ENCODE measurements at places on chromosomes 12 and 14.

DNA sequence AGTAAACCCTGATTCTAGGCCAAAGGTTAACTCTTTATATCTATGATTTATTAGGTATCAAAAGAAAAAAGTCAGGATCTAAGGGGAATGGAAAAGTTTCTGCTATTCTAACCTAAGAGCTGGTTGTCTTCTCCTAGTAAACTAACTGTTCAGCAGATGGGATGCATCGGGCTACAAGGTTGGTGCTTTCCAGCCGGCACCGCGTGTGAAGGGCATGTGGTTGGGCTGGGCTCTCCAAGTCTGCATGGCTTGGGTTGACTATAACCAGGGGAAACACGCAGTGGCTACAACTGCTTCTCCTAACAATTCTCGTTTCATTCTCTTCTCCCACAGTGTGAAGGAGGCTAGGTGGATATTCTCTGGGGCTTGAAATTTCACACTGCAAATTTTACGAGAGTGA is 354.5 kb downstream of the APAF1 start:
- DNase-seq: no peak

DNA sequence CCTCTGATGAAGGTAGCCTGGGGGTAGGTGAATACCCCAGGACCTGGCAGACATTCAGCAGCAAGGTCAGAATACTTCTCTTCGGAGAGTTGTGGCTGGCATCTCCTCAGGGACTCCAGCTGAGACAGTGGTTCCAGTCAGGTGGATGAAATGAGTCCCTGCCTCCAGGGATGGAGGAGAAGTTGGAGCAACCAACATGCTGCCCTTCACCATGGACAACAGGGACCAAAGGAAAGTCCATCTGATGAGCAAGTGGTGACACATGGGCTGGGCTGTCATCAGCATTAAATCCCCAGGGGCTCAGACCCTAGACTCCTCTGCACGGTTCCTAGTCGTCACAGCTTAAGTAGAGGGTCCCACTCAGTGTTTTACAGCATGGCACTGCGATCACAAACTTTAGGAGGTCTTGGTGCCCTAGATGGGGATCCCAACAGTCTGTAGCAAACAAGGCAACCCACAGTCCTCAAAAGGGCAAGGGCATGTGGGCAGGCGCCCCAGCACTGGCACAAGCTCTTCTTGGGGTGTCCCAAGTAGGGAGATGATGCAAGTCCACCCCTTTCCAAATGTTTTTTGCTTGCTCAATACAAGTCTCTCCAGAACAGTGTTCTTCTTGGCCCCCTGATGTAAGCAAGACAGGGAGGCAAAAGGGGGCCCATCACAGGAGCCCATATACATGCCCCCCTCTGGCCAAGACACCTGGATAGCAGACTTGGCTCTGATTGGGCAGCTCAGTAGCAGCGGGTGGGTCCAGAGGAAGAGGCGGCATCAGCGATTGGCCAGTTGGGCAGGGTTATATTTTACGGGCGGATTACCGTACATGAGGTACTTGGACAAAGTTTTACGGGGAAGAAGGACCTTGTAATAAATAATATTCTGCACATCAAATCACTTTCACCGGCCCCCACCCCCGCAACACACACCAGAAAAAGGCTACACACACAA is 10.8 kb upstream of the CDH24 start:
- DNase-seq: no peak

DNA sequence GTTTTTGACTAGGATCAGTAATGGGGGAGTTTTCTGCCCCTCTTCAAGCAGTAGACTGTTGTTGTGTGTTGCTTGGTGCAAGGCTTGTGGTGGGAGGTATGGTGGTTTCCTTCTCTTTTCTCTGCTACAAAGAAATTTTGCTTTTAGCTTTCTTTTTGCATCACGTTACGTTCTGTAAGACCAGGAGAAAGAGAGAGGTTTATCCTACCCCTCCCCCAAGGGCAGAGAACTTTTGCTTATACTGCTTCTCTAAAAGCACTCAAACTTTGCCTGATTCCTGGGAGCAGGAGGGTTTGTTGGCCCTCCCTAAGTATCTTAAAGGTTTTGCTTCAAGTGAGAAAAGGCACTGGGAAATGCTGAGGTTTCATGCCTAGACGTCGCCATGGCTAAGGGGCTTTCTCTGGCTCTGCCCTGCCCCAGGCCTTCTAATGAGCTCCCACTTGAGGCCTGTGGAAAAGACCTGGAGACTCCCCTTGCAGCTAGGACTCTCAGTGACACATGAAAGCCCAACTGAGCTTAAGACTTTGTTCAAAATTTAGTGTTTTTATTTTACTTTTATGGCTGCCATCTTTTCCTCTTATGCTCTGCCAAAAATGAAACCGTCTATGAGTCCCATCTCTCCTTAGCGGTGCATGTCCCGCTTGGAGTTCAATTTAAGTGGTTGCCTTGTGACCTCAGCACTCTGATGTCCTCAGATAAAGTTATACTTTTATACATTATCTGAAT is 49.2 kb downstream of the EIF2S3B start:
- no peak for DNase-seq

GRCh38 chr14:56487090-56487667 is 92.4 kb upstream of the TMEM260 start:
- no peak for DNase-seq

DNA sequence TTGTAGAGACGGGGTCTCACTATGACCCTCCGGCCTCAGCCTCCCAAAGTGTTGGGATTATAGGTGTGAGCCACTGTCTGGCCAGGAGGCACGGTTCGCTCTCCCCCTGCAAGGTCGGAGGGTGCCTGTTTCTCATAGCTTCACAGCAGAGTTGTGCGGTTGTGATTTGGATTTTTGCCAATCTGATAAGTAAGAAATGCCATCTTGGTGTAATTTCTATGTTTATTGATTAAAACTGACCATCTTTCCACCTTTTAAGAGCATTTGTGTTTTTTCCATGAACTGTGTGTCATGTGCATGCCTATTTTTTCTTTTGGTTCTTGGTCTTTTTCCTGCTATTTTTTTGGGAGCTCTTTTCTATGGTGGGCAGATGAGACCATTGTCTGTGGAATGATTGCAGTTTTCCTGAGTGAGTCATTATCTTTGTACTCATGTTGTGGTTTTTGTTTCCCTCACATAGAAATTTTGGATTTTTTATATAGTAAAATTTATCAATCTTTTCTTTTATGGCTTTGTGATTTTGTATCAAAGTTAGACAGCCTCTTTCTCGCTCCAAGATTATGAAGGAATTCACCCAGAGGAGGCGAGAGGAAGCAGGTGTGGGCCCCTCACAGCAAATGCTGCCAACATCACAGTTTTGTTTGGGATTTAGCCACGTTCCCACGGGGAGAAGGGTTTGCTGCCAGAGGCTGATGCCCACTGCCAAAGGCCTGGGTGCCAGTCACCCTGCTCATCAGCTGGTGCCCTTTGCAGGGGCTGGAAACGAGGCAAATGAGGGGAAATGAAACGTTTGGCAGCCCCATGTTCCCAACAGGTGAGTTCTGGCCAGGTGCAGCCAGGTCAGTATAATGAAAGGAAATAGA is 47.2 kb downstream of the RFX4 start:
- DNase-seq: no peak

GRCh38 chr14:69672356-69672755 is 61.0 kb downstream of the SUSD6 start:
- no peak for DNase-seq

- DNase-seq: no peak
Measured at GRCh38 chr14:30673071-30673470, 51.0 kb downstream of the SCFD1 start.

- DNase-seq: no peak
Measured at GRCh38 chr12:39752482-39753137, 133.0 kb upstream of the ABCD2 start.

DNA sequence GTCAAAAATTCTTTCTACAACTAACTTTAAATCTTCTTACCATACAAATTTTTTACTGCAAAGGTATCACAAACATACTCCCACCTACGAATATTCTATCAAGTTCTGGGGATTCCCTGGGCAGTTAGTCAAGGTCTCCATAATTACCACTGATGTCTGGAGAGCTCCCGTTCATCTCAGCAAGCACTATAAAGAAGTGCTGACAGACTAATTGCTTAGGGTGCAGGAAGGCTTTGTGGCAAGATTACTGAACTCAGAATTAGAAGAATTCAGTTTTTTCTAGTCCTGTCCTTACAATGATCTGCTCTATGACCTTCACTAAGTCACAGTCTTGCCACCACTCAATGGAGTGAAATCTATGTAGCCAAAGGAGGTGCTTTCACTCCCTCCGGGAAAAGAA is 61.5 kb downstream of the DUSP16 start:
- DNase-seq: no peak

DNA sequence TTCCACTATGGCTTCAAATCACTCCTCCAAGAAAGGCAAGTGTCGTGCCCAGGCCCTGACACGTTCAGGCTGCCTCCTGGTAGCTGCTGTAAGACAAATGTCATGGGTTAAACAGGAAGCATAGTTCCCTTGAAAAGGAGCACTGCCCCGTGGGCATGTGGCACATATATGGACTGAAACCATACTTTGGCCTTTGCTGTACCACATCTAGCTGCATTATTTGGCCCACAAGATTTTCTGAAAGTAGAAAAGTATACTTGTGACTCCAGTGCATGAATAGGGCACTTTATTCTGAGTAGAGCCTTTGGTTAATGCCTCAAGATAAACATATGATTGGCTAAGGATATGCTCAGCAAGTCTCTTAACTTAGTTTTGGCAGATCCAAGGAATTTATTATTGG is 218.7 kb upstream of the EGLN3 start:
- no peak for DNase-seq

DNA sequence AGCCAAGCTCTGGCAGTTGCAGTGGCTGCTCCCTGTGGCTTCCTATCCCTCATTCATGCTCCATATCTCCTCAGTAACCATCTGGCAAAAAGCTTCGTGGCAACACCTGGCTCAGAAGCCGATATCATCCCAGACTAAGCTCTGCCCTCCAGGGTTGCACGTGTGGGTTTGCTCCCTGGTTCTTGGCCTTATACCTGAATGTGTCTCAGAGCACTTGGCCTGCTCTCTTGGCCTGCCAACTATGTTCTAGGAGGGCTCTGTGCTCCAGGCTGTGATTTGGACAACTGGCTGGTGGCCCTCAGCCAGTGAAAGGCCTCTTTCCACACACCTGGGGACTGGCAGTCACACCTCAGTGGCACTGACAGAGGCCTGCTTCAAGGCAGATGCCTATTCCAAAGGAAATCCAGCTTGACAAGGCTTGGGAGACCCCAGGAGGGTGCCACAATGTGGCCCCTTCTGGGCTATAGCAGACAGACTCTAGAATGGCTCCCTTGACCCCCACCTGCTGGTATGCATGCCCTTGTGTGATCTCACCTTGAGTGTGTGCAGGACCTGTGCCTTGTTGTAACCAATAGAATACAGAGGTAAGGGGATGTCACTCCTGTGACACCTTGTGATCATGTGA is 10.5 kb downstream of the PLD4 start:
- no peak for DNase-seq

DNA sequence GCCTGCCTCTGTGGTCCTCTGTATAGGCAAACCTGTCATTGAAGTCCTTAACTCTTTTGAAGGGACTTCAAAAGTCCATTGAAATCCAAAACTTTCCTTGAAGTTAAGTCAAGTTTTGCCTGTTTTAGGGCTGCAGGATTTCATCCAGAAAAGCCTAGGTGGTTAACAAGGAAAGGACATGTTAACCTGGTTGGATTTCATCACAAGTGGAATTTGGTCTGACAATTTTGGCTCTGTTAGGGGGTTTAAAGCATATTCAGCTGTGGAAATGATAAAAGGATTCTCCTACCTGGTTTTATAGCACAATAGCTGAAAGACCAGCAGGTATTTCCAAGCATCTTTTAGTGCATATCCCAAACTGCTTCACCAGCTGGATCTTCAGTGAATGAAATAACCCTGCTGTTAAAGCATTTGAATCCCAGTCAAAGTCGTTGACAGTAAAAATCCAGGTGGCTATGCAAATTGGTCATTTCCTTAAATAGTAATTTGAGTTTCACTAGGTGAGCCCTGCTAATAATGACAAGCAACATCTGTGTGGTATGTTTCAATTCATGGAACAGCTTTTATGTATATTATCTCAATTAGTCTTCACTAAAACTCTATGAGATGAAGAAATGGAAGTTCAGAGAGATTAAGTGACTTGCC is 400.5 kb downstream of the ETNK1 start:
- DNase-seq: no peak

Data from stimulated activated CD8-positive, alpha-beta memory T cell treated with anti-CD3 and anti-CD28 coated beads, Interleukin-4, amount 100 ng/mL, for 1 hour (primary cell).